CD4-positive, alpha-beta T cell treated with Interferon gamma for 1 hour (primary cell): ENCODE measurements at places on chromosomes 4 and X.
A peak's percentile ranks its signal among the peaks of the same experiment; 100 is the strongest.

DNA sequence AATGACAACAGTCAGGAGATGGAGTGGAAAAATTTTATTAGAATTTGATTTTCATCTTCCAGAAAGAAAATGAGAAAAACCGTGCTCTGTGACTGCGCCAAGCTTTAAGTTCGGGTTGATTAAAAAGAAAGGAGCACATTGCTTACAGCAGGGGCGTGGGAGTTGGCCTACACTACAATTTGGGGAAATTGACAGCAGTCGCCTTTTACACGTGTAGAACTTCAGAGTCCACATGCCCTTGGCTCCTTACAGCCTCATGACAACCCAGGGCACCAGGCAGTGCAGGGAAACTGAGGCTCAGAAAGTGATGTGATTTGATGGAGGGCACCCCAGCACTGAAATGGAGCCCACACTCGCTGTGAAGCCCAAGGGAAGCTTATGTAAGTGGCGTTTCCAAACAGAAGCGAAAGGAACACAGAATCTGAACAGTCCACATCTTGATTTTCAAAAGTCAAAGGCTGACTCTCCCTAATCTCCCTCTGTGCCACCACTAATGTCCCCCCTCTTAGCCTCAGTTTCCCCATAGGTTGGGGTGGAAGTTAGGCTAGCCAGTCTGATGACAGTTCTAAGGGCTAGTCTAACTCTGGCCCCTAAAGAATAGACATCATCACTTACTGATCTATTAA is 5.5 kb downstream of the PPP2R2C start:
- DNase-seq, result no peak

GRCh38 chr4:84862064-84862463 is 104.4 kb downstream of the WDFY3 start:
- no peak for DNase-seq

- no peak for DNase-seq
These were observed 305.4 kb downstream of the PCDH18 start for GRCh38 chr4:137226900-137227299.

DNA sequence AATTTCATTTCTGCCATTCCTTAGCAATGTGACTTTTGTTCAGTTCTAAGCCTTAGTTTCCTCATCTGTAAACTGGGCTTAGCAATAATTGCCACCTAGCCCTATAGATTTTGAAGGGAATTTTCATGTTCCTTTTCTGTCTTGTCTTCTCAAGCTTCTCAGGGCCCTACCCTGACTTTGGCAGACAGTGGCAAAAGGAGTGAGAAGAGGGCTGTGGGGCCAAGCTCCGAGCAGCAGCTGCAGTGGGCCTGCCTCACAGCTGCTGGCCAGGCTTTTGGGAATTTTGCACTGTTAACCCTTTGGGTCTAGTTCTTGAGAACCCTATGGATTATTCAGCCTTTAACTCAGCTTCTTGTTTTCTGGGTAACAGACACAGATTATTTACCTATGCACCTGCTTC is 67.6 kb upstream of the IGSF1 start:
- DNase-seq, result no peak

DNA sequence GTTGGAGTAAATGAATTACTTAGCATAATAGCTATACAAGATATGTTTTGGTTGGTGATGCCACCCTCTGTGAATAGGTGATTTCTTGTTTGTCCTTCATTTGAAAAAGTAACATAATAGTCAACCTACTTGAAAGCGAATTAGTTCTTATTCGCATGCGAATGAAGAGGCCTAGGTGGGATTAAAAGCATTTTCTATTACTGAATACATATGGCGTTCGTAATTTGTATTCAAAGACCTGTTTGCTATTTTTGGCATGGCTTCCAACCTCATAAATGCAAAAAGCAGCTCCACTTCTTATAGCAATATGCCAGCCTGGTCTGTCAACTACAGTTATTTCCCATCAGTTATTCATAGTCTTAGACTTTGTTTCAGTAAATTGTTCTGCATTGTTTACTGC is 261.3 kb downstream of the TENM3 start:
- no peak for DNase-seq

DNA sequence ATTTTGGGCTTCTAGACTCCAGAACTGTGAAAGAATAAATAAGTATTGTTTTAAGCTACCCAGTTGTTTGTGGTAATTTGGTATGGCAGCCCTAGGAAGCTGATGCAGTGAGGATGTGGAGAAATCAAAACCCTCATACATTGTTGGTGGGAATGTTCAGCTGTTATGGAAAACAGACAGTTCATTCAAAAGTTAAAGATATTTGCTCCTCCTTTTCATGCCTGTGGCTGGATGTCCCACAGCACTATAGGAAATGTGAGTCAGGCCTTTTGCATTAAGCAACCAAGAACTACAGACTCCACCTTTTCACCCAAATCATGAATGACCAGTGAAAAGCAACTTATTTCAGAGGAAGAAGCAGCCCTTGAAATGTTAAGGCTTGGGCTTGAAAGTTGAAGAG is 6.7 kb downstream of the BBS12 start:
- no peak for DNase-seq

DNA sequence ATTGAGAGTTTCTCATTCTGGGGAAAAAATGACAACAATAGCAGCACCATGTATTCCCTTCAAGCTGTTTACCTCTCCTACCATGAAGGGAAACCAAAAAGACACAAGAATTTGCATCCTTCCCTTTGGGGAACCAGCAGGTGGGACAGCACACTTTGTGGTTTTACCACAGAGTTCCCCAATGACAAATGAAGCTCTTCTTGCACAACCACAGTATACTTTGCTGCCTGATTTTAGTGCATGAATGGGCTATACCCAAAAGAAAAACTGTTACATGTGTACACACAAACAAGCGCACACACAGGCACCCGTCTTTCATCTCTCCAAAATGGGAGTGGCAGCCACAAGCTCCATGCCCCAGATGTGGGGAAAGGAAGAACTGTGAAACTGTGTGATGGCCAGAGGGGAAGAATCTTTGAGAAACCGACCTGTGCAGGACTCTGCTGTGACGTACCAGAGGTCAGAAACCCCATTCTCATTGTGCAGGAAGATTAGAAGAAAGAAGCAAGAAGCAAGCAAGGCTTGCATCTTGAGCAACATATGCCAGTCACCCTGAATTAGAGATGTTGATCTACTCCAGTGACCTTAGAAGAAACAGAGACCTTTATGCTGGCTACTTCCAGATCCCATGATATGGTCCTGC is 2.7 kb upstream of the MAML3 start:
- peak; percentile 24 for DNase-seq

GRCh38 chrX:110699109-110699508 is 96.5 kb downstream of the CHRDL1 start:
- DNase-seq, result no peak

GRCh38 chrX:7147413-7147977 is at the start of gene STS:
TSS of gene STS (plus strand) at chrX:7147712. CDS start at chrX:7253200, 105,488 bp downstream.
- no peak for DNase-seq

- DNase-seq, result no peak
These were observed 520.5 kb downstream of the GBA3 start for GRCh38 chr4:23213198-23213597.

- DNase-seq, result peak; percentile 61
These were observed 5.6 kb downstream of the PNCK start for GRCh38 chrX:153667956-153668396.

DNA sequence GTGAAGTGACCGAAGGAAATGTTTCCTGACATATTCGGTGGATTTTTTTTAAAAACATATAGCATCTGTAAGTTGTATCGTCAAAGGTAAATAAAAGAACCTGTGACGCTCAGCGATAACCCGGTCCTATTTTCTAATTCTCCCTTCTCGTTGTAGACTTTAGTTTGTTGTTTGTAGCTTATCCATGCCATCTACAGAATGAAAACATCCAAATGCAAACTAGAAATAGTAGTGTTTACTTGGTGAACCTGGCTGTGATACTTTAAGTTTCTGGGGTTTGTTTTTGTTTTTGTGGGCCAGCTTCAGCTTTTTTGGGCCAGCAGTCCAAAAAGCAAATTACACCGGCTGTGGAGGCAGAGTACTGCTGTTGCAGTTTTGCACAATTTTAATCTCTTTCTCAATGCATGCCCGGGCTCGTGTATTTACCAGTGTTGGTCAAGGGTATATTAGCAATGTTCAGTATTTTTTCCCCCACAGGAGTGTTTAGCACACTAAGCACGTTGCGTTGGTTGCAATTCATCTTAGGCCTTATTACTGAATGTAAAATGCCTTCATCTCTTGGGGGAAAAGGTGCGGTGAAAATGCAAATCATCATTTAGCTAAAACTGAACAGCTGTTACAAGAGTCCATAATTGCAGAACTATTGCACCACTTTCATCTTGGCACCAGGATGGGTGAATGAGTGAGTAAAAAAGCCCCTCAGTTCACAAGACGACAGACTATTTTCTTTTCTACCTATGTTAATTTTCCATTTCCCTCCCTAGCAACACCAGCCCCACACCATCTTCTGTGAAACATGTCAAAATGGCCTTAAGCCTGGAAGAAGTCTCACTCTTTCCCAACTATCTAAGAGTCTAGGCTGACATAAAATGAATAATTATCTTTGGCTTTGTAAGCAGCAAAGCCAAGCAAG is 1.7 kb upstream of the CNOT6L start:
- DNase-seq, result no peak

GRCh38 chr4:84814094-84814750 is 152.3 kb downstream of the WDFY3 start:
- DNase-seq, result no peak

- DNase-seq, result no peak
These were observed 76.7 kb downstream of the SLC4A4 start for GRCh38 chr4:71415491-71415890.

DNA sequence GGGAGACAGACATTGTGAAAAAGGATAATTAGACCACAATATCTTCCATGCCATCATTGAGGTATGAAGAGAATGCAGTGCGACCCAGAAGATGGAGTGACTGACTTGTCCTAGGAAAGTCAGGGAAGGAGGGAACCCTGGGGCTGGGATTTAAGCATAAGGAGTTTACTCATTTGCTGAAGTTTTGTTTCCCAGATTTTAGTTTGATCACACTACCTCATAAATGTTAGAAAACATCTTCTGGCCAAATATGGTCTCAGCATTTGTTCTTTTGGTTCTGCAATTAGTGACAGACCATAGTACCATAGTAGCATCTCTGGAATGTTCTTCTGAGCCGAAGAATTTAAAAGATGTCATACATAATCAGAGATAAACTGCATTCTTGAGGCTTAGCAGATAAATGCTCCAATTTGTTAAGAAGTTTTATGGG is 96.5 kb upstream of the PGRMC2 start:
- DNase-seq, result no peak

GRCh38 chrX:103250977-103251376 is 4.0 kb downstream of the TCEAL8 start:
- no peak for DNase-seq

GRCh38 chrX:136029766-136030165 is 44.5 kb downstream of the SLC9A6 start:
- no peak for DNase-seq

- DNase-seq, result no peak
These were observed 215.6 kb upstream of the GYPA start for GRCh38 chr4:144355811-144356757.
